ENCODE measurements at places on chromosomes 2 and 18.
A peak's percentile ranks its signal among the peaks of the same experiment; 100 is the strongest.

- no peak for DNase-seq
These were observed 39.6 kb downstream of the RTTN start for GRCh38 chr18:70165936-70166335.

GRCh38 chr18:24031916-24032315, 17.4 kb downstream of the TTC39C start:
- DNase-seq = no peak

GRCh38 chr2:231856959-231857358, 69.2 kb downstream of the NPPC start:
- no peak for DNase-seq

DNA sequence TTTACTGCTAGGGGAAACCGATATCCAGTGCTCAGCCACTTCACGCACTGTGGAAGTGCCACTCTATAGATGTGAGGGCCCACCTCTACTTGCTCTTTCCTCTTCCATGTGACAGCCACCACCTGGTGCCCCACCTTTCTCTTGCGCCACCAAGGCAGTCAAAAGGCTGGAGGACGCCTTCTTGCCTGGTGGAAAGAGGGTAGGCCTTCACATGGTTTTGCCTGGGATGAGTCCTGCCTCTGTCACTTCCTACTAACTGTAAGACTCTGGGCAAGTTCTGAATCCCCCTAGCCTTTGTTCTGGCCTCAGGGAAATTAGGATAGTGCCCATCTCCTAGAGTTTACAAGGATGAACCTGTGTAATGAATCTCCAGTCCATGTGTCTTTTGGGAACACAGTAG, 66.1 kb upstream of the ODC1 start:
- no peak for DNase-seq

- DNase-seq = no peak
These were observed 53.3 kb downstream of the KCTD18 start for GRCh38 chr2:200456567-200456966.

- no peak for DNase-seq
These were observed 360.5 kb upstream of the NT5C1B start for GRCh38 chr2:18949871-18950270.

DNA sequence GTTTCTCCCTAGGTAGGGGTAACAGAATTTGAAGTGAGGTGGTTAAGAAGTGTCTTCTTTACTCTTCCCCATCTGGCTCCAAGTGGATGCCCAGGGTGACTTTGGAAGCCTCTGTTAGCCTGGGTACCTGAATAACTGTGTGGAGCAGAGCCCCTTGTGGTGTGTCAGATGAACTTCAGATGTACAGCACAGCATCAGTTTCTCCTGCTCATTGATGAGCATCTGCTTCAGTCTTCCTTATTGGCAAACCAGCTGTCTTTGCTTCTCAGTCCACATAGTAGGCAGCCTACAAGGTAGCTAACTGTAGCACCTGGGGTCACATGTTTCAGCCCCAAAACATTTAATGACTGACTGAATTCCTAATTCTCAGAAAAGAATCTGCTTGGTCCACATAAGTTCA, 56.2 kb upstream of the ATP8B1 start:
- DNase-seq = no peak

DNA sequence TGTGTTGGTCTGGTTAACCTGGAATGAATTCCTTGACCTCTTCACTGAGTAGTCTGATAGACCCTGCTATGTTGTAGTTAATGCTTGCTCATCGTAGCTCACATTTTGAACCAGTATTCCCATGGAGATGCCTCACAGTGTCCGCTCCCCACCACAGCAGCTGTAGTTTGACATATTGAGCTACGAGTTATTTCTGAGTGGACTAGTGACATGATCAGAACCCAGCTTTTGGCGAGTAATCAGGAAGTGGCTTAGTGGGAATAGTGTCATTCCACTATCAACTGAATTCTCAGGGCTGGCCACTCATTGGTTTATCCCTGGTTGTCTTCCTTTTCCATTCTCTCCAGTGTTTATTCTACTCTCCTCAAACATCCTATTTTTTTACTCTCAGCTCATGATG, 102.7 kb downstream of the MYO1B start:
- no peak for DNase-seq

- DNase-seq = no peak
These were observed 17.4 kb downstream of the OSBPL1A start for GRCh38 chr18:24380163-24380747.

DNA sequence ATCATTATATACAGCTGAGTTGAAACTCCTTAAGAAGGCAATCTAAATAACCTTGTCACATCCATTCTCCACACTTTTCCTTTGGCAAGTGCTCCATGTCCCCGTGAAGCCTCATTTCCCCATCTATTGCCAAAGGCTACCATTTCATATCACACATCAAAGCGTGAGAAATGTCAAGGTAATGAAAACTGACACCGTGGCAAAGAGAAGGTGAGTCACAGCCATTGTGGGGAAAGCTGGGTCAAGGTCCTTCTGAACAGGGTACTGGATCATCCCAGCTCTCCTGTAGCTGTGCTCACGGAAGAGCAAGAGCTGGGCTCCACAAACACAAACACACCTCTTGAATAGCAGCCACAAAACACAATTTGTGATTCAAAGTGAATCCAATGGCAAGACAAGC, 58.2 kb upstream of the REG3G start:
- DNase-seq = no peak

- no peak for DNase-seq
These were observed 945.1 kb upstream of the PIK3C3 start for GRCh38 chr18:41009926-41010325.

DNA sequence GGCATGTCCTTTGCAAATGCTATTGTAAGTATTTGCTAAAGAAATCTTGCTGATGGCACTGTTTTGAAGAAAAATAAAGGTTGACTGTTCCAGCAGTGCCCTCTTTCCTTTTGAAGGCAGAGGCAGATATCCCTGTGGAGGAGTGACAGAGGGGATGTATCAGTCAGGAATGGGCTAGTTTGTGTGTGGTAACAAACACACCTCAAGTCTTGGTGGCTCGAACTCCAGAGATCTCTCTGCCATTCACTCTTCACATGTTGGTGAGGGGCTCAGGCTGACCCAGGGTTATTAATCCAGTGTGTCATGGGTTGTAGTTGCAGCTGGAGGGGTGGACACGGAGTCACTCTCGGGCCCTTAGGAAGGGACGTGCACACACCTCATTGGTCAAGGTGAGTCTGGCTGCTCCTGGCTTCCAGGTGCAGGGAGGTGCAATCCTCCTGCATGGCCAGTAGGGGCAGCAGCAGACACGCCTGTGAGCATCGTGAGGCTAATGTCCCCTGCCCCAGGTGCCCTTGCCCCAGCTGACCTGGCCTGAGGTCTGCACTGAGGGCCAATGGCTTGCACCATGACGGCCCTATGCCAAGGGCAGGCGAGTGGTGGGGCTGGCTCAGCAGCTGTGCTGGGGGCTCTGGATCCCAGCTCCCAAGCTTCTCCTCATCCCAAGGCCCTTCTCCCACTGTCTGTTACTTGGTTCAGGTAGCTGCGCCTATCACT, 146.5 kb downstream of the ASB1 start:
- DNase-seq = no peak

DNA sequence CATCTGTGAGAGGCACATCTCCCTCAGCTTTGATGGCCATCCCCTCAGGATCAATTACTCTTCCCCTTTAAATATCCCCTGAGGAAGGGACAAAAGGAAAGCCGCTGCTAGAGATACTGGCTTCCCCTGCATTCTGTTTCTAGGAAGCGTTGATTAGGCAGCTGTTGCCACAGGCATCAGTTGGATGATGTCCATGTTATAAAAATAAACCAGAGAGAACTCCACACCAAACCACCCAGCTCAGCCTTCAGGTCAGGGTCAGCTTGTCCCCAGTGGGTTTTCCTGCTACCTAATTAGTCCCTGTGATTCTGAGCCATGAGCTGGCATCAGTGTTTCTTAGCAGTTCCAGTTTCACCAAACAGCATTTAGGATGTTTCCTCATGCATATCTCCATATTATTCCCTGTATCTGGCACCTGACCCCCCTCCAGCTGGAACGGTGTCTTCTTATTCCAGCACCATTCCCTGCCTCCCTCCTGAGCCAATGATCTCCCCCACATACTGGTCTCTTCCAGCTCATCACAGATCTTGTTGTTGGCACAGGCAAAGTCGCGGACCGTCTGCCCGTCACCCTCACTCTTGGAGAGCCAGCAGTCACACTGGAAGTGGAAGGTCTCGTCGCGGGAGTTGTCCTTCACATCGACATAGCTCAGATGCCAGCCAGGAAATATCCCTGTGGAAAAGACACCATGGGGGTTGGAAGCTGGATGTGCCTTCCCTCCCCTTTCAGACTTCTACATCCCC, 168.4 kb downstream of the LOXHD1 start:
- DNase-seq = no peak

GRCh38 chr2:28048341-28048740, 157.8 kb downstream of the BABAM2 start:
- DNase-seq = no peak

DNA sequence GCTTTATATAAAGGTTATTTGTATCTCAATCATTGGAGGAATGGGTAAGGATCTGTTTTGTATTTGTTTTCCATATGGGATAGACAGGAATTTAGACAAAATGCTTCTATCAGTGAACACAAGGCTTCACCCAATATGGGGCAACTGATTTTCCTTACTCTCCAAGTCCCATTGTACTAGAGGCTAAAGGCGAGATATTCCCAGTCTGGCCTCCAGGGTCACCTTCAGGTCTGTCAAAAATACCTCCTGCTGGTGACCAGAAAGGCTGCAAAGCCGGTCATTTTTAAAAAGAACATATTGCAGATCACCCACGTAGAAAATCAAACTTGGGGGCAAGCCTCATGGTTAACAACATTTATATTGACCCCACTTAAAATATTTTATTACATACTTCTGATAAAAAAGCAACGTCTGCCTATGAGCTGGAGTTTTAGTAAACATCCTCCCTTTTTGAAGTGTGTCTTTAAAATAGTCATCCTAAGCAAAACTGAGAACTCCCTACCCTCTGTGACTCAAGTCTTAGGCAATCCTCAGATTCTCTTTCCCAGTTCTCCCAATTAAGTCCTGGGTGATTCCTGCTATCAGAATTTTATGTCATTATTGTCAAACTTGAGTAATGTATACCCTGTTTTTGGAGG, 276.6 kb downstream of the MREG start:
- DNase-seq = no peak

- no peak for DNase-seq
These were observed 314.7 kb upstream of the LYPD1 start for GRCh38 chr2:132984731-132985130.

GRCh38 chr2:128452536-128453530, 134.2 kb upstream of the HS6ST1 start:
- no peak for DNase-seq

- DNase-seq = no peak
These were observed 91.6 kb downstream of the NFATC1 start for GRCh38 chr18:79487183-79487800.

DNA sequence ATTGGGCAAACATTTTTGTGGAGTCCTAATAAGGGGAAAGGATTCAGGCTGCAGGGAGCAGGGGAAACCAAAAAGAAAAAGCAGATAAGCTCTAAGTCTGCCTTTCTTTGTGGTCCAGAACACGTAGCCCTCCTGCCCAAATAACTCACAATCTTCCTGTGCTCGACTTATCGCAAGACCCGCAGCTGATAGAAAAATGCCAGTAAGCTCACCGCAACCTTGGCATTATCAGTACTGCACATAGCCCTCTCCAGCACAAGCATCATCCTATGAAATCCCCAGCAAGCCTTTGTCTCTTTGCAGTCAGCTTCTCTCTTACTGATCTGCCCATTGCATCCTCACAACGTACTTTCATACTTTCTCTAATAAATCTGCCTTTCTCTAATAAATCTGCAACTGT, 202.4 kb upstream of the HNRNPA3 start:
- DNase-seq = no peak

DNA sequence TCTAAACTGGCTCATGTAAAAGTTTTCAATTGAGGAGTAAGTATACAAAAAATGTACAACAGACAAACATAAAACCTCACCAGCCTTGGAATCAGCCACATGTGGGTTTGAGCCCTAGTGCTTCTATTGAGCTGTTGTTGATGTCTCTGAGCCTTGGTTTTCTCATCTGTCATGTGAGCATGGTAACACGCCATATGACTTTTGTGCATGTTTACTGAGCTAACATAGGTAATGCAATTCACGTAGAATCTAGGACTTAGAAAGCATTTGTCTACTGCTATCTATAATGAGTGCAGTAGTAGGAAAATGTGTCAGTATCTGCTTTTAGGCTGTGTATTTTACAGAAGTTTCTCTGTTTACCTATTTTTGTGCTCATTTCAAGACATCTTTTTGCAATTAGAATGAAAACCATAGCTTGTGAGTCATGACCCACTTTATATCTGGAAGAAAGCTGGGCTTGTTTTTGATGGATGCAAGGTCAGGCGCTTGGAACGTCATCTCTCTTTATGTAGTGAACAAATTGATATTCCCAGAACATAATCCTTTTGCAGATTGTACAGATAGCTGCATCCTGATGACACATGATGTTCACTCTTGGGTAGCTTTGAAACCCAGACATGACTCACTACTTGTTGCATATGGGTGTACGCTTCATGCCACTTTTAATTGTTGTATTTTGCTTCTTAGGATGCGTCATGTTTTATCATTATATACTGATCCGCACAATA, 94.3 kb downstream of the RNF144A start:
- no peak for DNase-seq

DNA sequence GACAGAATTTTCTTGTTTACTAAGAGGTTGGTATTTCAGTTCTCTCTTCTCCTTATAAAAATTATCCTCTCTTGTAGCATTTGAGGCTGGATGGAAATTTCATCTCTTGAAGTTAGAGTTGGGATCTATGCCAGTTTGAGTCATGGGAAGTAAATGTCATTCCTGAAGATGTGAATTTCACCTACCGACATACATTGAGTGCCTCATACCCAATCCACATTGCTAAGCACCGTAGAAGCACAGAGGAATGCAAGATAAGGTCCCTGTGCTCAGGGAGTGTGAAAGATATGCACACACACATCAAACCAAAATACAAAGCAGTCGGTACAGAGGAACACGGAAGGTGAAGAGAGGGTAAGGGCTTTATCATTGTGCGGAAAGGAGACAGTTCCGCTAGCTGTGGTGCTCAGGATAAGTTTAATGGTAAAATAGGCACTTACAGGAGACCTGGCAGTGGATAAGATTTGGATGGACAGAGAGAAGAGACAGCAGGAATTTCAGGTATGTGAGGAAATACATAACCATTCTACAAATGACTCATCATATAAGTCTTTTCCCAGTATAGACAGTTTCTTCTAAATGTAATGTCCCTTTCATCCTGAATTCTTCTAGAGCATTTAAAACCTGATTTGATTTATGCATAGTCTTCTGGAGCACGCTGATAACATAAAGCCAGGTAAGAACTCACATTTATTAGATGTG, 205.3 kb upstream of the ST6GAL2 start:
- DNase-seq = no peak

- peak; percentile 53 for DNase-seq
These were observed 27.9 kb downstream of the RMND5A start for GRCh38 chr2:86747711-86748639.

- no peak for DNase-seq
These were observed 513.5 kb downstream of the TRIB2 start for GRCh38 chr2:13230221-13230620.

GRCh38 chr2:142745691-142746090, 131.8 kb upstream of the KYNU start:
- no peak for DNase-seq

GRCh38 chr2:163708265-163708664, 27.5 kb downstream of the FIGN start:
- DNase-seq = no peak
